ENCODE measurements at places on chromosomes 11 and 22.

DNA sequence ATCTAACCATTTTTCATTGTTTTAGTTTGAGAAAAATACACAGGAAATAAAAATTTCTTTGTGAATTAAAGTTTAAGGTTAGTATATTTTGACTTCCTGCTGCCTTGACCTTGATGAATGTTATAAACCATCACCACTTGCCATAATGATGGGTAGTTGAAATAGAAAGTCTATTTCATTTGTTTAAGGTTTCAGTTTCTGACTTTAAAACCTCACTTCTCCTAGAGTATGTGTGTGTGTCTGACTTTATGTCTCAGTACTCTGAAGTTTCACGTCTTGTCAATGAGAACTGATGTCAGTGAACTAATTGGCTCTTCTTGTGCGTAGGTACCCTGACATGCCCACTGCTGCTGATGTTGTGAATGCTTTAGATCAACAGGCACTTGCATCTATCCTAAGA, 188.2 kb downstream of the METTL15 start:
- DNase-seq, result no peak

- DNase-seq, result no peak
Measured at GRCh38 chr22:27231266-27231665, 570.3 kb downstream of the MN1 start.

DNA sequence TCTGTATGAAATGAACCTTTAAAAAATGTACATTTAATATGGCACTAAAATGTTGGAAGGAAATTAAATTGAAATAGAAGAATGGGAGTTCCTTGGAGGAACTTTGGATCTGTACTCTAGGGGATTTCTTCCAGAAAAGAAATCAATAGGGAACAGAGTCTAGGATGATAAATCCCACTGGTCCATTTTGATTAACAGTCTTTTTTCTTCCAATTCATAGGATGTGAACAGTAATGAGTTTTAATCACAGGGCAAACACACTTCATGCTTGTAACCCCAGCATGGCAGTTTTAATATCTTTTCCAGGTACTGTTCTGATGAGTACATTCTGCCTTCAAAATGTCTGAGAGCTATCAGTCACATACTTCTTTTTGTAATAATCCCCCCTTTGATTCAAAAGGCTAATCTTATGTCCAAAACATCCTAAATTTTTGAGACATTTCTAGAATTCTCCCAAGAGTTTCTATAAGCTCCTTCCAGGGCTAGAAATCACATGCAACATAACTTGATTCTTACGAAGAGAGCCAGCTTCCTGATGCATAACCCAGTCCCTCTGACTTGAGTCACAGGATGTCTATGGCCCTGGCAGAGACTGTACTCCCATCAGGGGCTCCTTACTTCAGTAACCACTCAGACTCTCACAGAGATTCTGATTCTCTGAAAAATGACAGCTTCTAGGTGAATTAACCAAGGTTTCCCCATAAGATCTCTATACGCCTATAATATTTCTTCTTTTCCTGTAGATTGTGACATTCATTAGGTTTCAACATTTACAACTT, 112.9 kb downstream of the SLC36A4 start:
- no peak for DNase-seq

DNA sequence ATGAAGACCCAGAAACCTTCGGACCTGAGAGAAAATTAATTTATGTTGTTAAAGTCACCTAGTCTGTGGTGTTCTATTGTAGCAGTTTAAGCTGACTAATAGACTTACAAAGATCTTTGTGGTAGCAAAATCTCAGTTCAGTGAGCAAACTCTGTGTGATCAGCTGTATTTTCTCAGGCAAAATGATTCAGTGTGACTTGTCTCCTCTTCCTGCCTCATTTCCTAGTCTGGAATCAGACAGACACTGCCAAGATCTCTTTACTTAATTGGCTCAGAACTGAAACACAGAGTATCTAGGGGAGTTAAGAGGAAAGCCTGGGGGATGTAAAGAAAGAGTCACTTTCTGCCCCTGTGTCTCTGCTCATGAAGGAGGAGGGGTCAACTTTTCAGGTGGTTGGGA, 564.7 kb downstream of the KCNA4 start:
- no peak for DNase-seq

DNA sequence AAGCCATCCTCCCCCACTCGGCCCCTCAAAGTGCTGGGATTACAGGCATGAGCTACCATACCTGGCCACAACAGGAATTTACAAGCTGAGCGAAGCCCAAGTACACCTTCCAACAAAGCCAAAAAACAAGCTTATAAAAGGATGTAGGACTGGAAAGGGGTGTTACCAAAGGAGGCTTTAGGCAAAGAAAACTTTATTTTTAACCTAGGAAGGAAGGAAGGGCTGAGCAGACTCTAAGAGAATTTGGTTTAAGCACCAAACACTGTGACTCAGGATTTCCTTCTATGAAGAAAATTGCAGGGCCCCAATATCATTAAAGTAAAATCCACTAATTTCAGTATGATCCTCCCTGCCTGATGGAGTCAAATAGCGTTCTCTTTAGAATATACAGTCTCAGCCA, 12.1 kb downstream of the DENND5A start:
- DNase-seq, result no peak

- no peak for DNase-seq
Measured at GRCh38 chr11:111272420-111272819, 25.9 kb upstream of the POU2AF3 start.

DNA sequence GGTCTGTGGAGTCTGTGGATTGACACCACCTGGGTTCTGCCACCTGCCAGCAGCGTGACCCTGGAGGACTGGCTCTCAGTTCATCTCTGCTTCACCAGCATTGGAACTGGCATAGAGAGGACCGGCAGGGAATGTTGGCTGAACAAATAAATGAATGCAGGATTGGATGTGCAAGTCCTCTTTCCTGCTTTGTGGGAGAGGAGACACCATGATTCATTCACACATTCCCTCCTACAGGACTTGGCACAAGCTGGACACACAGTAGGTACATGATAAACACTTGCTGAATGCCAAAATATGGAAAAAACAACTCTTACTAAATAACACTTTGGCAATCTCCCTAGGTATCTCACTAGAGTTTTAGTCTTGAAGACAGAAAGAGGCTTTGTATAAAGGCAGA, 116.6 kb upstream of the NARS2 start:
- no peak for DNase-seq

- DNase-seq, result no peak
Measured at GRCh38 chr11:126588630-126589491, 233.4 kb downstream of the ST3GAL4 start.

- no peak for DNase-seq
Measured at GRCh38 chr11:71476926-71477640, 24.1 kb downstream of the NADSYN1 start.

GRCh38 chr11:26703411-26704191, 18.3 kb downstream of the SLC5A12 start:
- DNase-seq, result no peak

- no peak for DNase-seq
Measured at GRCh38 chr22:36399472-36399778, 11.7 kb upstream of the MYH9 start.

DNA sequence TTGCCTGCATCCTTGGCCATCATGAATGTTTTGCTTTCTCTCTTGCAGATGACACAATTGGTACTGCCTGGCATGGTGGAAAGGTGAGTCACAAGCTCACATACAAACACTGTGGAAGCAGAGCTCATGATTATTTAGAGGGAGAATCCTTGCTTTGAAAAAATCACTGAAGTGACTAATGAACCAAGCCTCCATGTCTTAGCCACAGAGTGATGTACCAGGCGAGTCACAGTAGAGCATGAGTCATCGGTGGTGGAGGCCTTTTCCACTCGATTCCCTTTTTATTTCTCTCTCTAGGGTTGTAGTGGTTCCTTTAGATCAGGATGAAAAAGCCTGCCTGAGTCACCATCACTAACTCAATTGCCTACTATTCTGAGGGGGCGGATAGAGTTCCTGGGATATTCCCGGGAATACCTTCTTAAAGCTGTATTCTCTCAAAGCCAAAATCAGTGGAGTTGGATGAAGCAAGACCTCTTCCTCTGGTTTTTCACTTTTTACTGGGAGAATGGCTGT, 49.6 kb upstream of the ALKBH3 start:
- peak; percentile 68 for DNase-seq

GRCh38 chr11:85679576-85679975, 6.4 kb downstream of the CCDC89 start:
- no peak for DNase-seq

- no peak for DNase-seq
Measured at GRCh38 chr11:15897211-15897960, 459.0 kb downstream of the SOX6 start.

- DNase-seq, result no peak
Measured at GRCh38 chr22:22840780-22841179, 46.8 kb upstream of the IGLL5 start.

DNA sequence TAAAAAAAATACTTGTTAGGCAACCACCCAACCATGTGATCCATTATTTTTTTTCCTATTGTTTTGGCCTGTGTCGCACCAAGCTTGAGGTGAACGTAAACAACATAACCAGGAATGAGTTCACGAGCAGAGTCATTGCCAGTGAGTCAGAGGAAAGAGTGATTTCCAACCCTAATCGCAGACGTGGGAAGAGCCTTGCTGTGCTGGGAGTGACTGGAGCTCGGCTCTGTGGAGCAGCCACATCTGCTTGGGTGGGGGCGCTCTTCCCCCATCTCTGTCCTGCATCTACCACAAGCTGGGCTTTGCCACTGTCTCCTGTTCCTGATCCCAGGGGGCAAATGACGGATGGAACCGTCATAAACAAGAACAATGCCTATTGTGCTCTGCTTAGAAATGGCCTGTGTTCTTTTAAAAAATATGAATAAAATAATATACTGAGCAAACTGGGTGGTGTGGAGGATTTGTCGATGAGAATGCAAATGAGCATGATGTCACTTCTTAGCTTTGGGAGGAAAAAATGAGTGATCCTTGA, 210.0 kb downstream of the KIRREL3 start:
- no peak for DNase-seq

- DNase-seq, result no peak
Measured at GRCh38 chr22:17232406-17232805, 13.2 kb upstream of the ADA2 start.

- DNase-seq, result no peak
Measured at GRCh38 chr11:2509481-2510001, 64.7 kb downstream of the KCNQ1 start.

DNA sequence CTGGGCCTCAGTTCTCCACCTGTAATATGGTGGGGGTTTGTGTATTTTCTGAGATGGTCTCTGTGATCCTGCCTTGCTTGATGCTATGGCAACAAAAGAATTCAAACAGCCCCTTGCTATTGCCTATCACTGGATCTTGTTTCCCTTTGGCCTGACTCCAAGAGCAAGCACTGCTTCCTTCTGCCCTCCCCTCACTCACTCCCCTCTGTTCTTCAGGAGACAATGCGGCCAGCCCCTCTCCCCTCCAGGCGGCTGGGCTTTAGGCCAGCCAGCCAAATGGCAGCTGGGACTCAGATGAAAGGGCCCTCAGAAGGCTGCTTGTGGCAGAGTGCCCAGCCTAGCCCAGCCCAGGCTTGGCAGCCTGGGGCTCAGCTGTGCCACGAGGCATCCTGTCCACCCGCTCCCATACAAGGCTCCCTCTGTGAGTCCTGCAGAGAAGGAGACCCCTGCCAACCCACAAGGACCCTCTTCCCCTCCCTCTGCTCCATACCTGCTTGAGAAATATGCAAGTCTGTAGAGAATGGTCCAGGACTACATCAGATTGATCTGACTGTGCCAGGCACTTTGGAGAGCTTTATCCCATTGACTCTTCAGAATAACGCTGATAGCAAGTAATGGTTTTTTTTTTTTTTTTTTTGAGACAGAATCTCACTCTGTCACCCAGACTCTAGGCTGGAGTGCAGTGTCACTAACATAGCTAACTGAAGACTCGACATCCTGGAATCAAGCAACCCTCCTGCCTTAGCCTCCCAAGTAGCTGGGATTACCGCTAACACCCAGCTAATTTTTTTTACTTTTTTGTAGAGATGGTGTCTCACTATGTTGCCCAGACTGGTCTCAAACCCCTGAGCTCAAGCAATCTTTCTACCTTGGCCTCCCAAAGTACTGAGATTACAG, 7.6 kb upstream of the KCTD14 start:
- no peak for DNase-seq

DNA sequence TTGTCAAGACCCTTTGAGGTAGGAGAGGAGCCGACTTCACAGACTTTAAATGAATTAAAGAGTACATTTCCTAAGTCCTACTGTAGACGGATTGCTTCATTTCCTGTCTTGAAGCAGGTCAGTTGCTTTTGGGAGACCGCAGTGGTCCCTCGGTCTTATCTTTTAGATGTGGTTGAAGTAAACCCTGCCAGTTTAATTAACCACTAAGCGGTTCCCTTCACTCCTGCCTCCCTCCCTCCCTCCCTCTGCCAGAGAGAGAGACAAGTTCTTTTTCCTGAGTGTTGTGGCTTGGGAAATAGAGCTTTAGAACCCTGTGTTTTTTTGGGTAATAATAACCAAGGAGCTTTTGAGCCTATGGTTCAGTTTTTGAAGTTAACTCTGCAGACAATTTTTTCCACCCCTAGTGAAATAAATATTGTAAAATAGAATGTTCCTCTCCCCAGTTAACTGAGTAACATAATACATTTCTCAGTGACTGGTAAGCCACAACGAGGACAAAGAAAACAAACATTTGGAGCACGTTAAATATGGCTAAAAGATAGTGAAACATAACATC, 147.5 kb downstream of the LDLRAD3 start:
- peak; percentile 12 for DNase-seq

DNA sequence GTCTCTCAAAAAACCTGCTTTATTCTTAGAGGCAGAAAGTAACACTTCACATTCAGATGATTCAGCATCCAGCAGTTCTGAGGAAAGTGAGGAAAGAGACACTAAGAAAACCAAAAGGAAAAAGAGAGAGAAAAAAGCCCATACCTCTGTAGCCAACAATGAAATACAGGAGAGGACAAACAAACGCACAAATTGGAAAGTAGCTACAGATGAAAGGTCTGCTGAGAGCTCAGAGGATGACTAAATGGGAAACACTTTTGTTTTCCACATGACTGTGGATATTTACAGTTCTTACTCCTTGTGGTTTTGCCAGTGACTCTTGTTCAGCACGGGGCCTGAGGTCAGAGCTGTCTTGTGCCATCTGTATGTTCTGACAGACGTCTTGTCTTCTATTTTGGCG, 3.8 kb downstream of the TIMM8B start:
- peak; percentile 83 for DNase-seq

GRCh38 chr11:111220721-111221120, 24.8 kb upstream of the POU2AF2 start:
- no peak for DNase-seq

DNA sequence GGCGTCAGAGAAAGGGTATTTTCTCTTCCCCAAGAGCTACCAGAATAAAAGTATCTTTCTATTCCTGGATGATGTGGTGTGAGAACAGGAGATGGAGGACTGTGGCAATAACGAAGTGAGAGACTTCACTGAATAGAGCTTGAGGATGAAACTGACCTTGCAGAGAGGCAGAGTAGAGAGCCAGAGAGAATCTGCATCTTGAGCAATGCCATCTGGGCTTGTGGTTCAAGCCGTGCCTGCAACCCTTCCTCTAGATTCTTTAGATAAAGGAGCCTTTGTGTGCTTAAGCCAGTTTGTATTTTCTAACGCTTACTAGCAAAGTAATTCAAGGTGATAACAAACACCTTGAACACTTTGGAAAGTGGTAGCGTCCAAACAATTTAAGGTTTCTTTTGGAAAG, 2.2 kb downstream of the ME3 start:
- no peak for DNase-seq

All from activated CD4-positive, alpha-beta T cell treated with anti-CD3 and anti-CD28 coated beads, Interleukin-2, Interleukin-6, amounts not matched to agents 100 ng/mL and 50 ng/mL, durations not matched to agents 16 hours and 8 hours (primary cell).